Activated naive CD8-positive, alpha-beta T cell treated with anti-CD3 and anti-CD28 coated beads, Interleukin-2, amount 10 ng/mL, durations not matched to agents 7 days and 5 days (primary cell): ENCODE measurements at places on chromosomes 3 and 15. TPM values are rescaled to one million over a fixed set of nuclear protein-coding genes. Genes with fewer than 3 reads are reported as not detected.
A peak's percentile ranks its signal among the peaks of the same experiment; 100 is the strongest.

LRRC2 gene
- total RNA-seq, result 0.75 TPM

IGSF11 gene
- 2.4 TPM for total RNA-seq

GRCh38 chr3:128174675-128175590 is 21.7 kb downstream of the EEFSEC start:
- no peak overlapping the region for H3K4me3 ChIP-seq
- H3K4me1 ChIP-seq, result peaks cover 21% of the 10 kb centered on the region
- H3K27me3 ChIP-seq, result no peaks in the 10 kb centered on the region

GRCh38 chr15:91050128-91050455 is 27.7 kb upstream of the VPS33B start:
- H3K4me3 ChIP-seq, result no peak overlapping the region
- H3K36me3 ChIP-seq, result no peaks in the 10 kb centered on the region
- peaks cover 22% of the 10 kb centered on the region for H3K4me1 ChIP-seq
- H3K27me3 ChIP-seq, result peaks cover 29% of the 10 kb centered on the region
- H3K27ac ChIP-seq, result no peak overlapping the region

DNA sequence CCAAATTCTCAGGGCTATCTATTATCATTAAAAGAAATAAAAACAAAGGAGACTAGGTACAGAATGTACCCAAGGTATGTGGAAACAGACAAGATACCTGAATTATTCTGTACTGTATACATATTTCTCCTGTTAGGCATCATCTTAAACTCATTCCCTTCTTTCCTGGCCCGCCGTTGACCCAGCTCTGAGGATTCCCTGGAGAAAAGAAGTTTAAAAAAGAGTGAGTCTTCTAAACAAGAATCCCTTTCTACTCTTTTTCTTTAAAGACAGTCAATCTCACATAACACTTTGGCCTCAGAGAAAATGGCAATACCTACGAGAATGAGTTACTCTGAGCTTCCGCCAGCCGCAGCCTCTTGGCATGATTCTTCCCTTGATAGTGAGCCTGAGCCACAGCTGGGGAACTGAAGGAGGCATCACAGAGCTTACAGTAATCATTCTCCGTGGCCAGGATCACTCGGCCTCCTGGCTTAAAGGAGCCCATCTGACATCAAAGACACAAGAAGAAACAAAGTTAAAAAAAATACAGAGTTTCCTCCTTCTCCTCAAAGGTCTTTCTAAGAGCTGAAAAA is 44.2 kb downstream of the ZMAT3 start:
- no peak overlapping the region for H3K4me3 ChIP-seq
- no peaks in the 10 kb centered on the region for H3K27me3 ChIP-seq
- H3K4me1 ChIP-seq, result peaks cover 12% of the 10 kb centered on the region
- peaks cover 14% of the 10 kb centered on the region for H3K36me3 ChIP-seq
- H3K27ac ChIP-seq, result peak overlapping the region; percentile 57
- DNase-seq, result no peak

GRCh38 chr3:64454768-64455167 is 229.5 kb upstream of the PRICKLE2 start:
- no peak overlapping the region for H3K27ac ChIP-seq
- no peaks in the 10 kb centered on the region for H3K36me3 ChIP-seq
- peaks cover 17% of the 10 kb centered on the region for H3K27me3 ChIP-seq
- no peaks in the 10 kb centered on the region for H3K4me1 ChIP-seq
- DNase-seq, result no peak

GRCh38 chr15:57767481-57767880 is 61.0 kb downstream of the POLR2M start:
- peaks cover 8% of the 10 kb centered on the region for H3K27me3 ChIP-seq
- H3K4me1 ChIP-seq, result peaks cover 15% of the 10 kb centered on the region
- no peak for DNase-seq
- H3K4me3 ChIP-seq, result no peak overlapping the region
- H3K36me3 ChIP-seq, result no peaks in the 10 kb centered on the region

GRCh38 chr3:133799794-133800585 is 5.6 kb upstream of the SRPRB start:
- no peak overlapping the region for H3K4me3 ChIP-seq
- peaks cover under 1% of the 10 kb centered on the region for H3K4me1 ChIP-seq
- no peak for DNase-seq
- H3K27ac ChIP-seq, result no peak overlapping the region

GRCh38 chr3:159632128-159632527 is 356.5 kb upstream of the IL12A start:
- H3K27ac ChIP-seq, result no peak overlapping the region
- H3K27me3 ChIP-seq, result no peaks in the 10 kb centered on the region
- H3K36me3 ChIP-seq, result no peaks in the 10 kb centered on the region
- H3K4me3 ChIP-seq, result no peak overlapping the region

DNA sequence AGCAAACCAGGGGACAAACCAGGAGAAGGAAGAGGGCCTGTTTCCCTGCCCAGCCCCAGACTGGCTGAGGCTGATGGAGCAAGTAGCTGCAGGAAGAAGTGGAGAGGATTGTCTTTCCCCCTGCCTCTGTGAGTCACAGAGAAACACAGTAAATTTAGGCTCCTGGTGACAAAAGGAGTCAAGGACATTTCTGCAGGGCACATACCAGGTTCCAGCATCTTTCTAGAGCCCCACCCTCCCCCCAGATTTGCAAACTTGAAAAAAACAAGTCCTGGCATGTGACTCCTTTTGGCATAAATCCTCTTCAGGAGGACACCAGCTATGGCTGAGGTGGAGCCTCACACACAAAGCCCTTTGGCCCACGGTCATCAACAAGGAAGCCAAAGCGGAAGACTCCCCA is 17.8 kb downstream of the PLD1 start:
- no peak overlapping the region for H3K4me3 ChIP-seq
- H3K27ac ChIP-seq, result no peak overlapping the region
- no peaks in the 10 kb centered on the region for H3K36me3 ChIP-seq
- peaks cover 7% of the 10 kb centered on the region for H3K27me3 ChIP-seq

DNA sequence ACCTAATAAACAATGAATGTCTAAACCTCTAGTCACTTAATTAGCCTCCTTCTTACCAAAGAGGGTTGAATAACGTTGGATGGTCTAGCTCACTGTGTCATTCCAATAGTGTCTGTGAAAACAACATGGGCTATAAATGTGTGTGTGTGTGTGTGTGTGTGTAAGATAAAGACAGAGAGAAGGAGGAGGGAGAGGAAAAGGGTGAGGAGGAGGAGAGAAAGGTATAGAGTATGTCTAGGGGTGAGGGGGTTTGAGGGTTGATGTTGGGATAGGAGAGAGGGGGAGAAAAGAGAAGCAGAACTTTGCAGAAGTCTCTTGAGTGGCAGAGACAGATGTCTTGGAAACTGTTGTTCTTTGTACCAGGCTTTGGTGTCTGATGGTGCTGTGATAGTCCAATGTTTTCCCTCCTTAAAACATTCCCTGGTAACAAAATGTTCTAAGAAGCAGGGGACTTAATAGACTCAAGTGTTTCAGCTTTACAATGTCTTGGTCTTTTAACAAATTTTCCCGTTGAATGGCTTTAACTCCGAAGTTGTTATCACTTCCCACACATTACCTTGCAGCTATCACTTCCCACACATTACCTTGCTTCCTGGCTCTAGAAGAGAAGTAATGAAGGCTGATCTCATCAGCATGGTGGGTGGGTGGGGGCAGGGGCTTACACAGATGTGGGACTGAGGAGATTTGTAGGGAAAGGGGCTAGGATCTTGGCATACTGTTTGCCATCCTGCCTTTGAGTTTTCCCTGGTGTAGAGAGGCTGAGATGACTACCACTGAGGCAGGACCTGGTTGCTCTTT is 57.8 kb upstream of the ETV5 start:
- H3K36me3 ChIP-seq, result peaks cover 1% of the 10 kb centered on the region
- no peak overlapping the region for H3K27ac ChIP-seq
- H3K4me3 ChIP-seq, result no peak overlapping the region
- DNase-seq, result no peak
- peaks cover 2% of the 10 kb centered on the region for H3K4me1 ChIP-seq
- peaks cover 36% of the 10 kb centered on the region for H3K27me3 ChIP-seq

KBTBD12 gene
- total RNA-seq, result not detected

GRCh38 chr3:134754768-134755559 is 40.1 kb upstream of the EPHB1 start:
- no peaks in the 10 kb centered on the region for H3K36me3 ChIP-seq
- H3K27me3 ChIP-seq, result peaks cover 11% of the 10 kb centered on the region
- no peaks in the 10 kb centered on the region for H3K4me1 ChIP-seq
- H3K4me3 ChIP-seq, result no peak overlapping the region
- H3K27ac ChIP-seq, result no peak overlapping the region

MYRIP gene
- total RNA-seq, result not detected

DNA sequence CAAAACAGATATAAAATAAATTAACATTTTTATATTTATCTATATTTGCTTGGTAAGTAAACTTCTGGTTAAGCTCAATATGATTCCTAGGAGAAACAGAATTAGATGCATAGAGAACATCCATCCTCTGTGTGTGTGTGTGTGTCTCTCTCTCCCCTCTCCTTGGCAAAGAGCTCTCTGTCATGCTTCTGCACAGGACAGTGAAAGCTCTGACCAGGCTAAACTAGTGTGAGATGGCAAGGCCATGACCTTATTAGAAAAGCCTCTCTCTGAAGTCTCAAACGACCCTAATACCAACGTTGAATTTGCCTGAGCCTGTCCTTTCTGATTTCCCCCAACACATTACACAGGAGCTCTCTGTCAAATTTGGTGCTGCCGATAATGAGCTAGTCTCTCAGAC is 746.0 kb downstream of the VGLL3 start:
- H3K4me1 ChIP-seq, result no peaks in the 10 kb centered on the region
- DNase-seq, result no peak
- H3K36me3 ChIP-seq, result no peaks in the 10 kb centered on the region
- no peaks in the 10 kb centered on the region for H3K27me3 ChIP-seq
- H3K27ac ChIP-seq, result no peak overlapping the region

MCF2L2 gene
- 6.5 TPM for total RNA-seq

DNA sequence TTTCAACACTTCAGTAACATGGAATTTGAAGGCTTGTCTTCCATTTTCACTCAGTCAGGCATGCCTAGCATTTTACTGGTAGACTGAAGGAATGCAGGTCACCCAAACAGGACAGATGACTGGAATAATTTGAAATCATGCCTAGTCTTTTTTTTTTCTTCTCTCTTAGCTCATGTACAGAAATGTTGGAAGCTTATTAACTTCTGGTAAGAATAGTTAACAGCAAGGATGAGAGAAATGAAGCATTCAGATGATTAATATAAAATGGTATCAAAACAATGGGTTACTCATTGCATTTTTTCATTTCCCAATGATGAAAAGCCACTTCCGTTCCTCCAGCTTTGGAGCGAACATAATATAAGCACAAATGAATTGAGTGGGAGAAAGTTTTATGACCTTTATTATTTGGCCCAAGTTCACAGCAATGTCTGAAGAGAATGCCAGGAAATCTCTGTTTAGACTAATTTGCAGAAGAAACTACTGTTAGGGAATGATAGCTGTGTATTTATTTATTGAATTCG is 431.6 kb upstream of the RASGRP1 start:
- H3K27me3 ChIP-seq, result peaks cover 31% of the 10 kb centered on the region
- no peak for DNase-seq
- H3K4me3 ChIP-seq, result no peak overlapping the region
- H3K4me1 ChIP-seq, result peaks cover 8% of the 10 kb centered on the region
- H3K36me3 ChIP-seq, result no peaks in the 10 kb centered on the region
- no peak overlapping the region for H3K27ac ChIP-seq

DNA sequence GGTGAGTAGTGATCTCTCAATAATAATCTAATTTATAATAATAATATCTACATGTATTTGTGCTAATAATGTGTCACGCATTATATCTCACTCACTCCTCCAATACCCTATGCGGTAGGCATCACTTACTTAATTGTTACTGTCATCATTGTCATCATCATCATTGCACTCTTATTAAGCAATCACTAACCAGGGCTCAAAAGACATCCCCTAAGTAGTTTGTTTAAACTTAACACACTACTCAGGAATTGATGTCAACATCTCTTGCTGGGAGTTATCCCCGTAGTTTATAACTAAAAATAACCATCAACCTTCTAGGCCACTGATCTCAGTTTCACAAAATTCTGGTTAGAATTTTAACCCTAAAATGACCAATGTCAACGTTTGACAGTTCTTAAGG is 56.8 kb upstream of the ICE2 start:
- DNase-seq, result no peak
- peaks cover 13% of the 10 kb centered on the region for H3K36me3 ChIP-seq
- no peak overlapping the region for H3K4me3 ChIP-seq
- H3K4me1 ChIP-seq, result peaks cover 33% of the 10 kb centered on the region

DNA sequence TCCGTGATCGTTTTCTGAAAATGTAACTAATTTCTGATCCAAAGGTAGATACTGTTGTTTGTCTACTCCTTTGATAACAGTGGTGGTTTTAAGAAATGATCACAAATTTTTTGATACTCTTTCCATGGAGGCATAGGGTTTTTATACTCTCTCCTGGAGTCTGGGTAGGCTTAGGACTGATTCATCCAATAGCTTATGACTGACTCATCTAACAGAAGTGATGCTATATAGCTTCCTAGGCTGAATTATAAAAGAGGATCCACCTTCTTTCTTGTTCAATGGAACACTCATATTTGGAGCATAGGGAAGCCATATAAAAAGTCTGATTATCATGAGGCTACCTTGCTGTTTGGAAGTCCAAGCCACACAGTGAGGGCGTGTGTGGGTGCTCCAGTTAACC is 84.3 kb downstream of the CHST2 start:
- H3K4me1 ChIP-seq, result peaks cover 2% of the 10 kb centered on the region
- no peak overlapping the region for H3K4me3 ChIP-seq
- H3K27me3 ChIP-seq, result no peaks in the 10 kb centered on the region
- H3K27ac ChIP-seq, result no peak overlapping the region

CHRM5 gene
- total RNA-seq, result not detected

DNA sequence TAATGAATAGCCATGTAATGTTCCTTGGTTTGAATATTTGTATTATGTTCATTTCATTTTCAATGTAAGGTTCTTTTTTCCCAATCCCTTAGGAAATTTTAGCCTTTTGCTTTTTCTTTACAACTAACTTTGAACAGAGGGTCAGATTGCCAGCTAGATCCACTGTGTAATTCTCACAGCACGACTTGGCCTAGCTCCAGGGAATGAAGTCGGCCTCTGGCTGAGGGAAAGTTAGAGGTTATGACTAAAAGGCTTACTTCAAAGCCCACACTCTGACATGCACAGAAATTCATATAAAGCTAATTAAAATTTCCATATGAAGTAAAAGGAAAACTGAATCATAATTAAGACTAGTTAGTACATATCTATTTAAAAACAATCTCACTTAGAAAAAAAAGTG is 38.7 kb downstream of the ROBO1 start:
- H3K27ac ChIP-seq, result no peak overlapping the region
- no peaks in the 10 kb centered on the region for H3K27me3 ChIP-seq
- H3K4me1 ChIP-seq, result no peaks in the 10 kb centered on the region
- no peak for DNase-seq
- H3K36me3 ChIP-seq, result no peaks in the 10 kb centered on the region

DNA sequence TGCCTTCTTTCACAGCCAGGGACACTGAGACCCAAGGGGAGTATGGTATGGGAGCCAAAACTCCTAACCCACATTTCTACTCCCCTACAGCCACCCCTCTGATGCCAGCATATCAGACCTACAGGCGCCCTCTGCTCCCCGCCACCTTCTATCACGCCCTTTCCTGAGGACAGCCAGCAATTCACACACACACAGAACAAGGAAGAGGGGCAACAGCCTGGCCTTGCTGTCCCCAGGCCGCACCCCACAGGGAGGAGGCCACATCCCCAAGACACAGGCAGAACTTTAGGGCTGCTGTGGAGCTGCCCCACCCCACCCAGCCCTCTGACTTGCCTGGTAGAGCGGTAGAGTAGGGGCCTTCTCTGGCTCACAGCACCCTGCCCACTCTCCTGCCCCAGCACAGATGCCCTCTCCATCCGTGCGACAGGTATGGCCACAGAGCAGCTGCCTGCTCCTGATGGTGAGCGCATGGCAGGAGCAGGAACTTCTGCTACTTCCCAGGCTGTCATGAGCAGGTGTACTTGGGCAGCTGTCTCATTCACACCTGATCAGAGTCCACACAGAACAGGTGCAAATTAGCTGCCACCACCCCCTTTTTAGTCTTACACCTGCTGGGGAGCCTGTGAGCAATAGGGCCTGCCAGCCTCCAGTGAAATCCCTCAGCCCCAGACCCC is 33.4 kb downstream of the CCDC33 start:
- H3K4me1 ChIP-seq, result peaks cover 2% of the 10 kb centered on the region
- no peak overlapping the region for H3K4me3 ChIP-seq
- no peak for DNase-seq
- no peak overlapping the region for H3K27ac ChIP-seq
- no peaks in the 10 kb centered on the region for H3K36me3 ChIP-seq
